ENCODE measurements at places on chromosomes 6 and 20.

GRCh38 chr6:169702840-169703246 is 917 bp downstream of the C6orf120 start:
- no peak for DNase-seq

DNA sequence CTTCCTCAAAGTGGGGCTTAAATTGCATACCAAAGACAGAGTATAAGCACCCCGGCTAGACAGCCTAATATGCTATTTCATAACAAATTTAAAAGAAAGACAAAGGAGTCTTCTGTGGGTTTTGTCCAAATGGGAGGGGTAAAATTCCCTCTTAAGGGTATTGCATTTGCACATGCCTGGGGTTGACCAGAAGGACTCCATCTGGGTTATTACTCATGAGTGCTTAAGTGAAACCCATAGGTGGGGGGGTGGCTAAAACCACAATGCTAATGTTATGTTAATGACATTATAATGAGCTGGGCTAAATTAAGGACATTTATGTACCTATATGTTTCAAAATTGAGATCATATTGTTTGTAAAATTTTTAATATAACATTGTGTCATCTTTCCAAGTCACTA is 15.0 kb downstream of the IMPG1 start:
- no peak for DNase-seq

DNA sequence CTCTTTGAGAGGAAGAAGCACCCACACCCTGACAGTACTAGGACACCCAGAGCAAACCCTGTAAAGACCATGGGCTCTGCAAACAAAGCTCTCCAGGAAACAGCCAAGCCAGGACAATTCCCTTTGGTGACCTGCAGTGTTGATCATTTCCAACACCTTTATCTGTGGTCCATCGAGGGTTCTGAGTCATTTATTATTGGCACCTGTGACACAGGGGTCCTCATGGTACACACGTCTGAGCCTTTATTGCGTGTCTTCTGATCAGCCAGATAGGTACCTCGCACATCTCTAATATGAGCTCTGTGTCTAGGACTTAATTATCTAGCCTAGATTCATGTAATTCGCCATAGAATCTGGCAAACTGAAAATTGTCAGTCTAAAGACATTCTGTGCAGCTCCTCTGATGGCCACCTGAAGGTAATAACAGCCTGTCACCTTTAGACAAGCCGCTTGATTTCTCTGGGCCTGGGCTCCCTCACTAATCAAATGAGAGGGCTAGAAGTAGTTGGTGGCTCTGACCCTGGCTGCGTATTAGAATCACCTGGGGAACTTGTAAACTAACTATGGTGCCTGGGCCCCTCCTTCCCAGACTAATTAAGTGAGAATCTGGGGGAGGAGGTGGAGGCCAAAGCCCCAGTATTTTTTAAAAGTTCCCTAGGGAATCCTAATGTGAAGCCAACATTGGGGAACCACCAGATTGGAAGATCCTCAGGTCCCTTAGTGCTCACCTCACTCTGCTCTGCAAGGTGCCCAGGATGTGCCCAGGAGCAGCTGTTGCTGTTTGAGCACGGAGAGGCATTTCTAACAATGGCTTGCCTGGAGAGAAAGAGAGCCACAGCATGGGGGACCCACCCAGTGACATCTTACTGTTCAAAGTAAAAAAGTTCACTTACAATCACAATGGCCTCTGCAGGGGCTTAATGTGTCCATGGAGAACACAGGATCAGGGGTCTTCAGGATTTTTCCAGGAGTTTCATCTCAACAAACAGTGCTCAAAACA is 122.0 kb upstream of the ARID1B start:
- DNase-seq: no peak

DNA sequence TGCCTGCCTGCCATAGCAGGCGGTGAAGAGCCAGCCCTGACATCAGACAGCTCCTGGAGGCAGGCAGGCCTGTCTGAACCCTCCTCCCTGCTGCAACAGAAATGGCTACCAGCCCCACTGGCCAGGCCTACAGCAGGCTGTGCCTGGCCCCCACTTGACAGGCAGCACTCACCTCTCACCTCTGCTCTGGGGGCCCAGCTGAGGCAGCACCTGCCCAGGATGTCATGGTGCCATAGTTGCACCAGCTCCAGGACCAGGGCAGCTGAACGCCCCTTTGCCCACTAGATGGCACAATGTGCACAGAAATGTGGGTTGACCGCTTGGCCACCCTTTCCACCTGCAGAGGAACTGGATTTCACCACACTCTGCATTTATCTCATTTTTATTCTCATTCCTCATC is 30.6 kb downstream of the MRPL14 start:
- peak; percentile 87 for DNase-seq

DNA sequence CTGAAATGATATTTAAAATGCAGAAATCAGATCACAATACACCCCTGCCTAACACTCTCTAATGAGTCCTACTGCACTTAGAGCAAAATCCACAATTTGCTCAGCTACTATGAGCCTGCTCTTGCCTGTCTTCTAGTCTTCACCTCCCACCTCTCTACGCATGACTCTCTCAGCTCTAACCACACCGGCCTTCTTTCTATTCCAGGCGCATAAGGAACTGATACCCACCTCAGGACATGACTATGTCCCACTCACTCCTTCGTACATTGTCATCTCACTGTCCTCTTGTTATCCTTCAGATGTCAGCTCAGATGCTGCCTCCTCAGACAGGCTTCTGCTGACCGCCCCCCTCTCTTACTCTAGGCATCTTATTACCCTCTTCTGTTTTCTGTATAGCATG is 201.0 kb upstream of the FLRT3 start:
- DNase-seq: no peak

Data from foreskin fibroblast (primary cell).